ENCODE measurements at places on chromosomes 2 and 18. TPM values are rescaled to one million over a fixed set of nuclear protein-coding genes. Genes with fewer than 3 reads are reported as not detected.

SETBP1 gene
- 1.4 TPM for total RNA-seq

CROCC2 gene
- total RNA-seq: not detected

VWA3B gene
- total RNA-seq: not detected

VWC2L gene
- not detected for total RNA-seq

SMYD1 gene
- total RNA-seq: not detected

GRCh38 chr2:147420517-147420916, 424.3 kb upstream of the ACVR2A start:
- H3K27me3 ChIP-seq: no peaks in the 10 kb centered on the region
- no peak overlapping the region for H3K4me3 ChIP-seq
- peaks cover 18% of the 10 kb centered on the region for H3K4me1 ChIP-seq
- DNase-seq: no peak
- H3K36me3 ChIP-seq: no peaks in the 10 kb centered on the region
- no peak overlapping the region for H3K27ac ChIP-seq

DNA sequence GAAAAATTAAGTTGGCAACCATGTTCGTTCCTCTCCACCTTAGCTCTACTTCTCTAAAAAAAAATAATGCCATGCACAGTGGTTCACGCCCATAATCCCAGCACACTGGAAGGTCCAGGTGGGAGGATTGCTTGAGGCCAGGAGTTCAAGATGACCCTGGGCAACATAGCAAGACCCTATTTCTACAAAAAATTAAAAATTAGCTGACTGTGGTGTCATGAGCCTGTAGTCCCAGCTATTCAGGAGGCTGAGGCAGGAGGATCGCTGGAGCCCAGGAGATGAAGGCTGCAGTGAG, 40.1 kb upstream of the NPAS2 start:
- no peaks in the 10 kb centered on the region for H3K4me1 ChIP-seq
- no peak for DNase-seq
- no peak overlapping the region for H3K27ac ChIP-seq

DNA sequence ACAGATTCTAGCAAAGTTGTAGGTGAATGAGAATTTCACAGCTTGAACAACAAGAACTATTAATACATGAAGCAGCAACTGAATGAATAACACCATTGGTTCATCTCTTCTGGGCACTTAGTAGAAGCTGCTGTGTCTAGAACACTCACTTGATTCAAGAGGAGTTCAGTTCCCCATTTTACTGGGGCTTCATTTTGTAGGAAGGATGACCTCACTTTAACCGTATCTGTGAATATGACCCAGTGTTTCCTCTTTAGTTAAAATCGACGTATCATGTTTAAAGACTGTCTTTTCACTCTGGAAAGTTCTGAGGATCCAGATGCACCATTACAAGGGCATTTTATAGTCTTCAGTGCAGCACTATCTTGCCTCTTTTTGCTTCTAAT, 47.8 kb downstream of the LRRTM1 start:
- no peaks in the 10 kb centered on the region for H3K36me3 ChIP-seq
- no peak for DNase-seq
- H3K27me3 ChIP-seq: no peaks in the 10 kb centered on the region

- H3K27me3 ChIP-seq: no peaks in the 10 kb centered on the region
- no peak for DNase-seq
- peaks cover 72% of the 10 kb centered on the region for H3K4me1 ChIP-seq
- no peak overlapping the region for H3K27ac ChIP-seq
- peak overlapping the region; percentile 45 for H3K4me3 ChIP-seq
Observed at GRCh38 chr2:177394594-177394973, 2.0 kb downstream of the AGPS start.

- H3K4me3 ChIP-seq: no peak overlapping the region
- no peak overlapping the region for H3K27ac ChIP-seq
- H3K36me3 ChIP-seq: peaks cover 2% of the 10 kb centered on the region
- no peaks in the 10 kb centered on the region for H3K27me3 ChIP-seq
- DNase-seq: no peak
Observed at GRCh38 chr2:24233321-24233720, 58.5 kb downstream of the FAM228A start.

Data from activated naive CD4-positive, alpha-beta T cell treated with anti-CD3 and anti-CD28 coated beads for 36 hours (primary cell).